ENCODE measurements at places on chromosomes 16 and 17. TPM values are rescaled to one million over a fixed set of nuclear protein-coding genes. Genes with fewer than 3 reads are reported as not detected.

- no peak for DNase-seq
- H3K27me3 ChIP-seq, result no peaks in the 10 kb centered on the region
- no peaks in the 10 kb centered on the region for H3K4me1 ChIP-seq
- peaks cover 4% of the 10 kb centered on the region for H3K36me3 ChIP-seq
- no peak overlapping the region for H3K4me3 ChIP-seq
- H3K27ac ChIP-seq, result no peak overlapping the region
Measured at GRCh38 chr17:49148171-49148570, 15.6 kb downstream of the B4GALNT2 start.

DNA sequence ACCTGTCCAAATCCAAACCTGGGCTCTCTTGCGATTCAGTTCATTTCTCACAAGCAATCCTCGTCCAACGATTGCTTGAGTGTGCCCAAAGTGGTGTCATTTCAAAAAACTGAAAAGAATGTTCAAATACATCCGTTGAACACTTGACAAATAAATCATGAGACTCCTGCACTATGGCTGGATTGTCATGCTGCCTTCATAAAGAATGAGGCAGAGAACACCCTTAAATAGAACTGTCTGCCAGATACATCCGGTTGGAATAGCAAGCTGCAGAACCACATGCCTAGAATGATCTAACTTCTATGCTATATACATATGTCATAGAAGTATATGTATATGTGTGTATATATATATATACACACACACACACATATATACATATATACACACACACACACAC lies 55.4 kb upstream of the HAPSTR1 start:
- no peaks in the 10 kb centered on the region for H3K36me3 ChIP-seq
- no peaks in the 10 kb centered on the region for H3K27me3 ChIP-seq

- H3K27me3 ChIP-seq, result no peaks in the 10 kb centered on the region
- peaks cover 3% of the 10 kb centered on the region for H3K4me1 ChIP-seq
- no peaks in the 10 kb centered on the region for H3K36me3 ChIP-seq
- DNase-seq, result no peak
- no peak overlapping the region for H3K27ac ChIP-seq
Measured at GRCh38 chr17:50538549-50539410, 6.2 kb downstream of the EPN3 start.

GRCh38 chr16:20166531-20167235 lies 93.0 kb upstream of the GPR139 start:
- H3K4me3 ChIP-seq, result no peak overlapping the region
- no peaks in the 10 kb centered on the region for H3K36me3 ChIP-seq
- H3K27ac ChIP-seq, result no peak overlapping the region
- no peaks in the 10 kb centered on the region for H3K4me1 ChIP-seq
- no peak for DNase-seq
- H3K27me3 ChIP-seq, result no peaks in the 10 kb centered on the region

- H3K27ac ChIP-seq, result no peak overlapping the region
- no peaks in the 10 kb centered on the region for H3K36me3 ChIP-seq
- H3K4me3 ChIP-seq, result no peak overlapping the region
- no peaks in the 10 kb centered on the region for H3K27me3 ChIP-seq
- no peaks in the 10 kb centered on the region for H3K4me1 ChIP-seq
- DNase-seq, result no peak
Measured at GRCh38 chr17:32964541-32964940, 27.1 kb upstream of the SPACA3 start.

GRCh38 chr16:68230956-68231355 lies 5.0 kb downstream of the ESRP2 start:
- DNase-seq, result peak; percentile 42
- no peak overlapping the region for H3K4me3 ChIP-seq
- peaks cover 6% of the 10 kb centered on the region for H3K4me1 ChIP-seq

DNA sequence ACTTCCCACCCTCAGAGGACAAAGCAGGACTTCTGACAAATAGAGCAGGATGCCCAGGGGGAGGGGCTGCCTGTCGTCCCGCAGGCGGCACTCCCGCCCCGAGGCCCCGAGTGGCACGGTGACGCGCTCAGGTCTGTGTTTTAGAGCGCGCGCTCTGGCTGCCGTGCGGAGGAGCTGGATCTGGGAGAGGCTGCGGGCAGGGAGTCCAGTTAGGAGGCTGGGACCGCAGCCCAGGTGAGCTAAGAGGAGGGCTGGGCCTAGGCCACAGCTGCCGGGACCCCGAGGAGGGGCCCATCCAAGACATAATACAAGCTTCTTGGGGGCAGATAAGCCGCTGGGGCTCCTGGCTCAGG lies 6.4 kb downstream of the DOC2A start:
- H3K4me3 ChIP-seq, result no peak overlapping the region
- H3K27ac ChIP-seq, result no peak overlapping the region
- H3K27me3 ChIP-seq, result no peaks in the 10 kb centered on the region
- DNase-seq, result no peak

DNA sequence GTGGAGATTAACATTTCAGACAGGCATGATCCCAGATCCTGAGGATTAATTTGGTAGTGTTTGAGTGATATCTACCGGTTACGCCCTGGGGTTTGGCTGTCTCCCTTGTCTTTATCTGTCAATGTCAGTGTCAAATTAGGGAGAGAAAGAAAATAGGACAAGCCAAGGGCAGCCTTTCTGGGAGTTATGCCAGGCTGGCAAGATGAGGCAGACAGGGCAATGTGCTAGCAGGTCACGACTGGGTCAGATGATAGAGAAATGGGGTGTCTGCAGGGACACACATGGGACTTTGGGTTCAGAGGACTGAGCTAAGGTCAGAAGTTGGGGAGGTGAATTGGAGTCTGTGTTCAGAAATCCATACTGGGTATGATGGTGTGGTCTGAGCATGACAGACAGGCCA lies 27.4 kb upstream of the LYRM9 start:
- H3K27ac ChIP-seq, result no peak overlapping the region
- DNase-seq, result no peak
- H3K27me3 ChIP-seq, result no peaks in the 10 kb centered on the region
- H3K4me3 ChIP-seq, result no peak overlapping the region

The ADAP2 gene
- 1.6 TPM for total RNA-seq

The CEMP1 gene
- 11.4 TPM for total RNA-seq

The MAZ gene
- 208 TPM for total RNA-seq

The MYH8 gene
- total RNA-seq, result not detected

The SBK1 gene
- 0.94 TPM for total RNA-seq

Data from Peyer's patch (tissue), 4 donors.